Fibroblast of skin of right biceps (primary cell): ENCODE measurements at places on chromosomes 1 and 21.

GRCh38 chr1:208528578-208529240 lies 284.5 kb upstream of the PLXNA2 start:
- no peak for DNase-seq

DNA sequence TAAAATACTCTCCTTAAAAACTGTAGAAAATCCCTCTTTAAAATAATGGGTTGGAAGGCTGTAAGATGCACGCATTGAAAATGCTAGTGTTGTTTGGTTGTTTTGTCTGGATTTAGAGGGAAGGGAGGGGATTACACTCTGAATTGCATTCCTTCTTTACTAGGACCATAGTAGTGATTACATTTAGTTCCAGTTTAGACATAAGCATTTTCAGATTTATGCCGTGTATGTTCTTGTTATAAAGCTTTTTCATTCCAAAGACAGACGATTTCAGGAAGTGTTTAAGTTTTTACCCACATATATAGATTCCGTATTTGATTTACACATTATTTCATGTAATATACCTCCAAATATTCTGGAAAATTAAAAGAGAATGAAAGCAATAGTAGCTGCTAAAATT lies 538.4 kb downstream of the PTPRC start:
- DNase-seq, result no peak

DNA sequence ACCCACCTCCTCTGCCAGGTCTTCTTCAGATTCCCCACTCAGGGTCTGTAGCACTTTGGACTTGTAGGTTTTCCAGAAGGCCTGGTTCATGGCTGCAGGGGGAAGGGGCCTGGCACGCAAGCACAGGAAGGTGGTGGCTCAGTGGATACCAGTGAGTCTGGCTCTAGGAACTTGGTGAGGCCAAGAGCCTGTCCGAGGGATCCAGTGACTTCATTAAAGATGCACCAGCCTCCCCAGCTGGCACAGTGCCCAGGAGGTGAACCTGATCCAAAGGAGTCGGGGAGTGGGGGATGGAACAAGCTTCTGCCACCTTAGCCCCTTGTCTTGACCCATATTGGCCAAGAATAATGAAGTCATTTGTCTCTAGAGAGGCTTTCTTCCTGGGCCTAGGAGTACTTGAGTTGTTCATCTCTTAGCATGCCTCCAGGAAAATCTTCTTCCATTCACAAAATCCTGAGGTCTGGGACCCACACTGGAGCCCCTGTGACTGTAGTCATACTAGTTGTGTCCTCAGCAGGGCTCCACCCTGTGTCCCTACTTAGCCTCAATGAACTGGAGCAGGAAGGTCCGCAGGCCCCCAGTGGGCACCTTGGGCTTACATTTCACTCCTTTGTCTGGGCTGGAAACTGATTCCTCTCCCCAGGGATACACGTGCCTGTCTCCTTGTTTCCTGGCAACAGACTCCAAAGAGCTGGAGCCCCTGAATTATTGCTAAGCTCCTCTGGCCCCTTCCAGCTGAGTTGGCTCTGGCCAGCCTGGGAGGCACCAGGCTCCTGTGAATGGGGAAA lies at the start of gene C1orf232:
Gene C1orf232 (minus strand): TSS at position 554 of the 788 bp plus-strand sequence. CDS start 464 bp downstream, at position 90.
- DNase-seq, result no peak

- no peak for DNase-seq
These were observed at the start of gene FCER1A for GRCh38 chr1:159302095-159302494. FCER1A (plus strand) TSS chr1:159302336; CDS start chr1:159302365, 29 bp downstream.

GRCh38 chr1:240768979-240769378 lies 157.0 kb upstream of the GREM2 start:
- no peak for DNase-seq

- DNase-seq, result no peak
These were observed 59.8 kb upstream of the PLXNA2 start for GRCh38 chr1:208303743-208304712.

- no peak for DNase-seq
These were observed 8.4 kb downstream of the GSTM3 start for GRCh38 chr1:109732390-109732881.
